ENCODE measurements at places on chromosomes 5 and 9.

DNA sequence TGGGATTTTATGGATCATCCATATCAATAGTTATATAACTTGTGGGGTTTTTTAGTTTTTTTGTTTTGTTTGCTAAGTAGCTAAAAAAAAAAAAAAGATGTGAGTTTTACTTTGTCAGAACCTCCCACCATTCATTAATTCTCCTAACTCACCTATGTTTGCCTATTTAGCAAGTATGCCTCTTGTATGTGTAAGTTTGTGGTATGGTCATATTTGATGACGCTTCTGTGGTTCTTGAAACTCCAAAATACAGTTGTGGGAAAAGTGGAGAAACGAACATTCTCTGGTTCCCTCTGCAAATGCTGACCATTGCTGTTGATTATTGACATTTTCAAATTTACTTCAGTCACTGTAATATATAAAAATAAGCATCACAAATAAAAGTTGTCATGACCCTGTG, 75.7 kb downstream of the PBX3 start:
- no peak for DNase-seq

DNA sequence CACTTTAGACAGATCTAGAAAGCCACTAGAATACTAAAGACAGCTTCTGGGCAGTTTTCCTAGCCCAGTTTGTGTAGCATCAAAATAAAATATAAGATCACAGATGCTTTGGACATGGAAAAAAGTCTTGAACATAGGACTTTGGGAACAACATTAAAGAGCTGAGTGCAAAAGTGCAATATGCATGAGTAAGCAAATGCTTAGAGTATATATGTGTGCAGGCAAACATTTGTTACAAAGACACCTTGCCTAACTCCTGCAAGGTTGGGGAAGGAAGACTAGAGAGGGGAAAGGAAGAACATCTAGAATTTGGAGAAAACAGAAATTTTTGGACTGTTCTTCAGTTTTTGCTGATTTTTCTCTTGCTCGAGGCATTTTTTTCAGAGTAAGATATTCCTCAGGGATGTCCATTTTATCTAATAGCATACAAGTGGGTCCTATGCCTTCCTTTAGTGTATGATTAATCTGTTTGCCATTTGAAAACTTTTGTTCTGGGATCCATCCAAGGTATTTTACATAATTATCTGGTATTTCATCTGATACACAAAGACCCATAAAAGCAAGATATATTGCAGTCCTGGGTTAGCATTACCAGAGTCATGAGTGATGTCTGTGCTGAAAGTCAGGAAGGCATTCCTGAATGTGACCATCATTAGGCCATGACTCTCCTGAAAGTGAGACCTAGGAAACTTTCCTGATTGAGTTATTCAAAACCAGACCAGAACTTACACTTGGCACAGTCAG, 142.0 kb upstream of the RGMB start:
- DNase-seq: no peak

DNA sequence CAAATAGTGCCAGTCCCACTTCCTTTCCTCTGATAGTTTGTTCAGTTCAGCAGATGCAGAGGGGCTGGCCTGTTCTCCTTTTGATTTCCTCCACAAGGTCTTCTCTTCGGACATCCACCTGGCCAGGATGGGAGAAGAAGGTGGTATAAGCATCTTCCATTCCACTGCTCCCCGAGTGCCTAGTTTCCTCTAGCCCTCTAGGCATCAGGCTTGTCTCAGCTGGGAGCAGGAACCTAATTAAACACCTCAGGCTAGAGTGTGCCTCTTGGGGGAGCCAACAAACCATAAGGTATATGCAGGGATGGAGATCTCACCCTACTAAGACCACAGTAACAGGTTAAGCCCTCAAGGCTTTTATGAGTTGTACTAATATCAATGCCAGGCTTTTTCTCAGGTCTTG, 835 bp upstream of the DND1 start:
- no peak for DNase-seq

DNA sequence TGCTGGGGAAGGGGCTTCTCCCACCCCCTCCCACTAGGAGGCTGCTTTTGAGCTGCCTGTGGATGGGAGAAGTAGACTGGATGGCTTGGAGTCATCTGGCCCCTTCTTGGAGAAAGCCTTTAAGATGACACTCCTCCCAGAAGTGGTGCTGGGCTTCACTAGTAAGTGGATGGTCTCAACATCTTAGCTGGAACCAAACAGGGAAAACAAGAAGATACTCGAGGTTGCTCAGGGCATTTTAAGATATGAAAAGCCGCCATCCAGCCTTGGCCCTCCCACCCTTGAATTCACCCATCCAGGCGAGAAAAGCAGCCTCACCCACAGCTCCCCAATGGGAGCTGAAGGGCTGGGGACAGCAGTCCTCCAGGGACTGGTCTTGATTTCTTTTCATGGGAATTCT, 7.8 kb upstream of the SMIM32 start:
- no peak for DNase-seq

- no peak for DNase-seq
Measured at GRCh38 chr5:173457482-173457881, 129.3 kb upstream of the STC2 start.

DNA sequence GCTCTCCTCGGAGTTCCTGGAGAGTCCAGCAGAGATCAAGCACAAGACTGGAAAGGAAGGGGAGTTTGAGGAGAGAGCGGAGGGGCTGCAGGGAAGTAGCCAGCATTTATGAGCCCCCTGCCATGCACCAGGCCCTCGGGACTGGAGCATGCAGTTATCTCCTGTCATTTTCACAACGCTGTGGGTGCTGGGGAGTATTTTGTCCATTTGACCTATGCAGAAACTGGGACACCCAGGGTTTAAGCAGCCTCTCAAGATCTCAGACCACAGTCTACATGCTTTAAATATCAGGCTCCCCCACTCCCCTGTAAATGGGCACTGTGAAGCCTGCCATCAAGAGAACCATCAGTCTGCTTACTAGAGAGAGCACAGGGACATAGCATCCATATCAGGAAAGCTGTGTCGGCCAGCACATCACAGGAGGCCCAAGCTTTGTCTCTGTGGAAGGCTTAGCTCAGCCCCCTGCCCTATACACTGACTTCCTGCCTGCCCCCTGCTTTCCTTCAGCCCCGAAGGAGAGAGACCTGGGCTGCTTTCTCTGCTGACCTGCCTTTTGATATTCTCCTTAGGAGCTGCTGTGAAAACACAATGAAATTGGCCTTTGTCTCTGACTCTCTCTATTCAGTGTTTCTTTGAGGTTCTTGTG, 7.3 kb downstream of the FOXI1 start:
- DNase-seq: no peak

- DNase-seq: no peak
Measured at GRCh38 chr5:154190595-154191304, at the start of gene GALNT10. Gene GALNT10 (plus strand): TSS chr5:154190733. CDS start chr5:154190867, 134 bp downstream.

- DNase-seq: no peak
Measured at GRCh38 chr5:67203701-67204074, 7.1 kb upstream of the CD180 start.

GRCh38 chr9:109229682-109230081, 62.6 kb upstream of the FRRS1L start:
- DNase-seq: no peak

- DNase-seq: no peak
Measured at GRCh38 chr5:105899726-105900125, 1771.0 kb downstream of the EFNA5 start.

GRCh38 chr5:849651-850301, 1.0 kb downstream of the ZDHHC11 start:
- DNase-seq: no peak

DNA sequence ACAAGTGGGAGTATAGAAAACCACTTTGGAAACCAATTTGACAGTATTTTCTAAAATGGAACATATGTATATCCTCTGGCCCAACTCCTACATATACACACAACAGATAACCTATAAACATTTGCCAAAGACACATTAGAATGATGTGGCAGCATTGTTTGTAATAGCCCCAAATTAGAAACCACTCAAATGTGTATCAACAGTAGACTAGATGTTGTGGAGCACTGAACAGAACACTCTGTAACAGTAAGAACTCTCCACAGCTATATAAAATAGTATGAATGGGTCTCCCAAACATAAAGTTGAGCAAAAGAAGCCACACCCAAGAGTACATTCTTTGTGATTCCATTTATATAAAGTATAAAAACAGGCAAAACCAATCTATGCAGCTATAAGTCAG, 6.1 kb downstream of the ZNF622 start:
- DNase-seq: no peak

DNA sequence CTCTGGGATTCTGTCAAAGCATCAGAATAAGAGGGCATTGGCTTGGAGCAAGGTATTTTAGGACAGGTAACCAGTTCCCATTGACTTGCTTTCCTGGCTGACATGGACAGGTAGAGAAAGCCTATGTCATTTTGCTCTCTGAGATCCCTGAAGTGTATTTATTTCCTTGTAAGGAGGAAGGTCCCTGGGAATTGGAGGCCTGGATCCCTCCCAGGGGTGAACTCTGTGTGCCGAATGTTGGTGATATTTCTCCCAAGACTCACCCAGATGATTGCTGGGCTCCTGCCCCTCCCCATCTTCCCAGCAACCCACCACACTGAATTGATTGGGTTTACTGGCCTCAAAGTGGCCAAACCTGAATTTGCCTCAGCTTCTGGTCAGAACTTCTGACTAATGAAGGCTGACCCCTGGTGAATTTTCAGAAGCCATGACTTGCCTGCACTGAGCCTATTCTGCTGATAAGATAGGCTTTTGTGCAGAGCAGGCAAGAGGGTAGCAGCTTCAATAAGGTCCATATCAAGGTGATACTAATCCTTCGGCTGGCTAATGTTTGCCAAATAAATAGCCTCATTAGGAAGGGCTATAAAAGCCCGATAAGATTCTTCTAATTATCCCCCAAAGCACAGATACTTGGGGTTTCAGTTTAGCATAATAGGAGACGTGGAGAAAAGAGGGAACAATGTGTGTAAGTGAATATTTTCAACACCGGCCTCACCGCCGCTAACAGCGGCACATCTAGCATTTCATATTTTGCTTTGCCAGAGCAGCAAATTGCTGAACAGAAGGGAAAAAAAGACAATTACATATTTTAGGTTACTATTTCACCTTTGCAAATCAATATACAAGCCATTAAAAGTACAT, 152.9 kb upstream of the PITX1 start:
- no peak for DNase-seq

- no peak for DNase-seq
Measured at GRCh38 chr5:62029303-62029702, 276.7 kb upstream of the KIF2A start.

GRCh38 chr5:102713278-102713677, 41.8 kb upstream of the PAM start:
- no peak for DNase-seq

- DNase-seq: no peak
Measured at GRCh38 chr5:1778138-1779020, 21.3 kb downstream of the MRPL36 start.

All from activated CD4-positive, alpha-beta T cell treated with anti-CD3 and anti-CD28 coated beads for 4 hours (primary cell).